ENCODE measurements at places on chromosomes 5 and 9.

DNA sequence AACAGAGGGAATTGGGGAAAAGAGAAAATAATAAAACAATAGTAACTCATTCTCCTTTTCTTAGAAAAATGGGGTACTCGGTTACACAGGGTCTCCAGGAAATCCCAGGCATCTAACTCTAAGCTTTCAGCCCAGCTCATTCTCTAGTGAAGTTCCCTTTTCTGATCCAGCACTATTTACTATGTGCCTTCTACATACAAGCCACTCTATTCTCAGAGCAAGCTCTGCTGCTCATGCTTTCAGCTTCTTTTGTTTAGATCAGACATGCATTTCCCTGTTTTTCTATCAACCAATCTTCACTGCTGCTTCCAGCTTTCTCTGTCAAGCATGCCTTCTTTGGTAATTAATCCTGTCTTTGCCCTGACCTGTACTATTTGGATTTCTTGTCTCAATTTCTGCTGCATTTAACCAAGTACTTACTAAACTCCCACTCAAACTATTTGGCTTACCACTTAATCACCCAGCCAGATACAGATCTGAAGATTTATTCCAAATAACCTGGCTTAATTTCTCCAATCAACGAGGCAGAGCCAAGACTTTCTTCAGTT lies 25.3 kb downstream of the OSMR start:
- DNase-seq: peak; percentile 57

DNA sequence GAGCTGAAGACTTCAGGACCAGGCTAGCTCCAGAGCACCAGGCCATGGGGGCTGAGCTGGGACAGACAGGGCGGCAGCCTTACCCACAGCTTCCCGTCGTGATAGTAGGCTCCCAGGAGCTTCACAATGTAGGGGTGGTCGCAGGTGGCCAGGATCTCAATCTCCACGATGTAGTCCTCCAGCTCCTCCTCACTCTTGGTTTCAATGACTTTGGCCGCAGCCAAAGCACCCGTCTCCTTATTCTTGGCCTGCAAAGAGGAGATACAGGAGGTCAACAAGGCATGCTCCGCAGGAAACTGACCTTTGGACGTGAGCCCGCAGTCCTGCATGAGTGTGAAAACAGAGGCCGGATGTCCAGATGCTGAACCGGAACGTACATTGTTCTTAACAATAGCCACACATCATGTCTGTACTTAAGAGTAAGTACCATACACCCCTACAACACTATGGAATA lies 31.5 kb downstream of the STK10 start:
- DNase-seq: no peak

- no peak for DNase-seq
Observed at GRCh38 chr5:1048861-1049838, 40.5 kb downstream of the NKD2 start.

GRCh38 chr5:98163796-98164493 lies 609.5 kb upstream of the RGMB start:
- DNase-seq: no peak

- no peak for DNase-seq
Observed at GRCh38 chr9:86075132-86076109, 23.9 kb downstream of the GOLM1 start.

- DNase-seq: no peak
Observed at GRCh38 chr9:80571953-80572352, 1000.2 kb downstream of the TLE4 start.

- DNase-seq: no peak
Observed at GRCh38 chr5:10275991-10276390, 25.9 kb downstream of the CCT5 start.

DNA sequence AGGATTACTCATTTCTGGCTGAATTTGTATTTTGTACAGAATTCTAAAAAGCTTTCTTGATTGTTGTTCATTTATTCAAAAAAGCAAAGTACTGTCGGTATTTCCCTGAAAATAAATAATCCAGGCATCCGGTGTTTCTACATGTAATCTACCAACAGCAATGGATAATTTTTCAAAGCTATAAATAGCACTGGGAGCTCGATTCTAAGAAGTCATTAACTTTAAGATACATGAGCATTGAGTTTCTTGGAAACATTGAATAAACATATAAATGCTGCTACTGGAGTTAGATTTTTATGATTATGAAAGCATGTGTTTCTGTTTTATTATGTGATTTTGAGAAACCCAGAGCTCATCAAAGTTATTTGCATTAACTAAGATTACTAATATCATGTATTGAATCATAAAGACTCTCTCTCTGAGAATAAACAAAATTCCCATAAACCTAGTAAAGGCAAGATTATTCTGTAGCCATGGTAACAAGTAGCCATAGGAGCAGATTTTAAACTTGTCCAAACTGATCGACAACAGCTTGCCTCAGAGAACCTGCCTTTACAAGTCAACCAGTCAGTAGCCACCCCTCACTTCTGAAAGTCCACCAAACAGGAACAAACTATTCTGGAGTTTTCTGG lies 197.0 kb downstream of the DRD1 start:
- no peak for DNase-seq

DNA sequence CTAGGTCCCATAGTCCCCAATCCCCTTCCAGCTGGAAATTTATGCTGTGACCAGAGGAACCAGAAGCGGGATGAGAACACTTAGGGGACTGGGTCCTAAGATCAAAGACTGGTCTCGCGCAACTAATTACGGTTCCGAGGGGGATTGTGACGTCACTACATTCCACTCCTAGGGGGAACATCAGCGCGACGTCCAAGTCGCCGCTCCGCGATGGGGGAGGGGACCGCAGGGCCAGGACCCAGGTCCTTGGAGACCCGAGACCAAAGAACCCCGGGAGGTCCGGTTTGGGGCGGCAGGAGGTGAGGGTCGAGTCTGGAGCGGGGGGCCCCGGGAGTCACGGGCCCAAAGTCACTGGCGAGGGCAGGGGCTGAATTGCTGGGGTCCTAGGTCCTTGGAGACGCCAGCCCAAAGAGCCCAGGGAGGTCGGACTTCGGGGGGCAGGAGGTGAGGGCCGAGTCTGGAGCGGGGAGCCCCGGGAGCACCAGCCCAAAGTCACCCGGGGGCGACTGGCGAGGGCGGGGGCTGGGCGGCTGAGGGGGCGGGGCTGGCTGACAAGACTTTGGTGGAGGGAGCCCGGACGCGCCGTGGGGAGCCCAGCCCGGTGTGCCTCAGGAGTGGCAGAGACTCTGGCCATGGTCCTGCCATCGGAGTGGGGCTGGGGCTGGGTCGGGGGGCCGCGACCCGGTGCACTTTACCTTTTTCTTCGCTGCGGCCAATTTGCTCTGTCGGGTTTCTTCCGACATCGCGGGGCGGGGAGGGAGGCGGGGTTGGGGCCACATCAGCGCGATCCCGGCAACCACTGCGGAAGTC lies at the start of gene GOLGA2:
Gene GOLGA2 (minus strand): TSS at position 810 of the 810 bp plus-strand sequence. CDS start 31 bp downstream, at position 779.
- no peak for DNase-seq

GRCh38 chr5:157450024-157450423 lies 10.0 kb upstream of the NIPAL4 start:
- DNase-seq: no peak

- DNase-seq: peak; percentile 50
Observed at GRCh38 chr5:96660971-96661854, 963 bp upstream of the CAST start.

All from epithelial cell of esophagus (primary cell).